Fibroblast of lung (primary cell): ENCODE measurements at places on chromosomes 12 and 14. TPM values are rescaled to one million over a fixed set of nuclear protein-coding genes. Genes with fewer than 3 reads are reported as not detected.

RHEBL1 gene
- 0.33 and 0.51 TPM in 2 replicates for total RNA-seq

KRT6B gene
- total RNA-seq = not detected in 2 replicates

NGB gene
- total RNA-seq = not detected in 2 replicates

TAMALIN gene
- 11.3 and 12.1 TPM in 2 replicates for total RNA-seq

ADAM21 gene
- 0.51 and 0.66 TPM in 2 replicates for total RNA-seq

PROX2 gene
- not detected in 2 replicates for total RNA-seq

CATSPERB gene
- total RNA-seq = under 0.01 TPM in 1 of 2 replicates, not detected in the other

AQP5 gene
- total RNA-seq = under 0.01 TPM in 1 of 2 replicates, not detected in the other

GPR132 gene
- total RNA-seq = 0.17 and 0.26 TPM in 2 replicates

CRACR2A gene
- total RNA-seq = 3.3 and 5.8 TPM in 2 replicates

RGS6 gene
- not detected in 2 replicates for total RNA-seq

FKBP4 gene
- 41.3 and 42.6 TPM in 2 replicates for total RNA-seq

ADGRD1 gene
- 7.3 and 13.4 TPM in 2 replicates for total RNA-seq

C1R gene
- total RNA-seq = 407 and 650 TPM in 2 replicates

- no peak for DNase-seq
These were observed 40.8 kb downstream of the MIS18BP1 start for GRCh38 chr14:45212231-45212630.

DNA sequence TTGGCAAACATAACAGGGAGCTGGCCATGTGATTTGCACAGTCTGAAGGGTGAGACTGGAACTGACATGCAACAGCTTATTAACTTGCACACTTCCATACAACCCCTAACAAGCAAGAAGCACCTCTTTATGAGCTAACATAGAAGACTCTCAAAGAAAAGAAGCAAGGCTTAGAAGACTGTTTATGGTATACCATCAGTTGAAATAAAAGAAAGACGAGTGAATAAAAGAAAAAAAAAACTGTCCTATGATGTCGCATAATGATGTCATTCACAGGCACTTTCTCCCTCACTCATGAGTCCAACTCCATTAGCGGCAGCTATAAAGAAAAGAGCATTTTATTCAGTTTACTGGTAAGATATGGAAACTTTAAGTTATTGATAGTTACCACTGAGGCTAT lies 3.3 kb upstream of the MDM1 start:
- no peak for DNase-seq

DNA sequence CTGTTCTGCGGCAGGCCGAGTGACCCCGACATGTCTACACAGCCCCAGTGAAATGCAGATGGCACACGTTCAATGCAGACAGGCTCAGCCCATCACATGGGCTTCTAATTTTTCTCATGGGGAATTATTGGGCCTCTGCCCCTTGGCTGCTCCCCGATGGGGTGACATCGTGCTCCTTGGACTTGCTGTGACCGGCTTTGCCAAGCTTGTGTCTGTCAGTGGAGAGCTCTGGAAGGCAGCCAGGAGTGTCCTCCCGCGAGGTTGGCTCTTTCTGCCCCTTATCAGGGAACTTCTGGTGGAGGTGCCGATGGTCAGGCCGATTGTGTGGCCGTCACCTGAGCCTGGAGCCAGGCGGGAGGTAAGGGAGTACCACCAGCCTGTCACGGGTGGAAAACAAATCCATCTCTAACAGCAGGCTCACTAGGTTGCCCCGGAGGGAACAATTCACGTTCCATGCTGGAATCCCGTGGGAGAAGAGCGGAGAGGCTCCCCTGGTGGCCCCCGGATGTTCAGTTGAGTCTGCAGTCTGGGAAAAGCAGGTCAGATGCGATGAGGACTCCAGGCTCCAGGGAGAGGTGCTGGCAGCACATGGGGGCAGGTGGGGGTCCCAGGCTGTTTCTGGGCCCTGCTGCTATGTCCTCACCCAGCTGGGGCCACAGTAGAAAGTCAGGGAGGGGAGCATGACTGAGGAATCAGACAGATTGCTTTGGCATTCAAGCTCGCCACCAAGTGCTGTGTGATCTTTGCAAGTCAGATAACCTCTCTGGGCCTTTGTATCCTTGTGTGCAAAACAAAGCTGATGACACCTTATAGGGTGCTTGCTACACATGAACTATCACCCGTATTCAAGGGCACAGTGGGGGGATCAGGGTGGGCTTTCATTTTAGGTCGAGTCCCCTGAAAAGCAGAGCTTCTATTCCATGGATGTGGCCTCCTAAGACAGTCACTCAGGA lies 43.2 kb upstream of the EML1 start:
- DNase-seq = no peak

DNA sequence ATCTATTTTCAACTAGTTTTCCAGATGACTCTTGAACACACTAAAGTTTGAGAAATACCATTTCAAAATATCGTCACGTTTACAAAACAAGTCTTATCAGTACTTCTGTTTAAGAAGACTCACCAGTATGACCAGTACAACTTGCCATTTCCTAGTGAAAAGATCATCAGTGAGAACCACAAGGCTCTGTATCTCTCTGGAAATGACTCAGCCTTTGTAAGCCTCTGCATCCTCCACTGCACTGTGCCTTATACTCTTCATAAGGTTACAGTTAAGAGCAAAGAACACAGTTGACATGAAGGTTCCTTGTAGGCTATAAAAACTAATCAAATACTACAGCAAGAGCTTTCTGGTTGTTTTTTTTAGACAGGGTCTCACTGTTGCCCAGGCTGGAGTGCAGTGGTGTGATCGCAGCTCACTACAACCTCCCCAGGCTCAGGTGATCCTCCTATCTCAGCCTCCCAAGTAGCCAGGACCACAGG lies 5.7 kb upstream of the VTI1B start:
- DNase-seq = peak; percentile 78

DNA sequence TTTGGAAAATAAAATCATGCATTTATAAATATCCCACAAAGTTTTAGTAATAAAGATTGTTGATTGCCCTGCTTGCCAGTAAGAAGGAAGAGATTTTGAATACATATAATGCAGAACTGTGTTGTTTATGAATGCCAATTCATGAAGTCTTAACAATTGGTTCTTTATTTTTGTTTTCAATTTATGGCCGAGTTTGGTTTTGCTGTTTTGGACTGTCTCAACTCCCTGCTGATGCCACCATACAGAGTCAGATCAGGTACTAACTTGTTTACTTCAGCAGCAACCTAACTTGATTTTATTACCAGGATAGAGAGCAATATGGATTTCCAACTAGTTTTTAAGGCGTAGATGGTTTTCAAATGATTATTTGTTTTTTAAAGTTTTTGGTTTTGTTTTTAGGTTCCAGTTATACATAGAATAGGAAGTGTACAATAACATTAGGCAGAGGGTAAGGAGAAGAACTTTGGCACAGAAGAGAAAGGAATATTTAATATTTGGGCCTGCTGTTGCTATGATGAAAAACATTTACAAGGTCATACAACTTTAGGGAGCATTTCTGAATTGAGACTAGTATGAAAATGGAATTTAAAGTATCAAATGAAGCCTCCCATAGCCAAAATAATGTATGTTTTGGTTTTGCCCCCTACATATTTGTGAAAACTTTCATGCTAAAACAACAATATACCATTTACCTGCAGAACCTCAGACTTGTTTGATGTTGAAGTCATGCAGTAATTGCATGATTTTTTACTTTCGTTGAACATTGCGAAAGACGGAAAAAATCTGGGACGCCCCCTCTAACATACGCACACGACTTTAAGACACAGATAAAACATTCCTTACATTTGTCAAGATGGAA lies 904 bp upstream of the FAM177A1 start:
- DNase-seq = no peak

GRCh38 chr14:23548351-23549318 lies 2.9 kb downstream of the ZFHX2 start:
- DNase-seq = peak; percentile 34

DNA sequence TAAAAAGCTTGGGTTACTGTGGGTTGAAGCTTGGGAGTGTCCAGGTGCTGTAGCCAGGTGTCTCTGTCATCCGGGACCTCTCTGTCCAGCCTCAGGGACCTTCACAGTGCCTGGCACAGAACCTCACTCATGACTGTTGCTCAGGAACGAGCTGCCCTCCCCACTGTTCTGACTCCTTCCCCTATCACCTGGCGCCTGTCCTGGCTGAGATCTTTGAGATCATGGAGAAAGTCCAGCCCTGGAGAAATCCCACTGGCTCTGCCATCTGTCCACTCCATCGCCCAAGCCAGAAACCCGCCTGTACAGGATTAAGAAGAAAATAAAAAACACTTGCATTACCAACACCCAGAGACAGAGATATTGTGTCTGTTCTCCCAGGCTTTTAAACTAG lies 53.5 kb downstream of the DGLUCY start:
- DNase-seq = no peak

DNA sequence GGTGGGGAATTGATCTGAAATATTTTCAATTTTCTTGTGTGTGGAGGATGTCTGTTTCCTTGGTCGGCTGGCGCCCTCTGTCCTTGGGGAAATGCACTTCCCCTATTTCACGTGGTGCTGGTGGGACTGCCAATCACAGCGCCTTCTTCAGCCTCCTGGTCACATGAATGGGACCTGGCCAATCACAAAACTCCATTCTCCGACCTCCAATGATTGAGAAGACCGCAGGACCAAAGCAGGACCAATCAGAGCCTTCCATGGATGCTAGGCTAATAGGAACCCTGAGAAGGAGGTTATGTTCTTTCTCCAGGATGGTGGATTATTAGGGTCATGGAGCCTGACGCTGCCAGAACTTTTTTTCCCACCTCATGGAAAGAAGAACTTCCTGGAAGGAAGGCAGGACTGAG lies 188.7 kb downstream of the TTC8 start:
- DNase-seq = no peak

GRCh38 chr14:24915958-24916595 lies 133.9 kb downstream of the STXBP6 start:
- DNase-seq = no peak

DNA sequence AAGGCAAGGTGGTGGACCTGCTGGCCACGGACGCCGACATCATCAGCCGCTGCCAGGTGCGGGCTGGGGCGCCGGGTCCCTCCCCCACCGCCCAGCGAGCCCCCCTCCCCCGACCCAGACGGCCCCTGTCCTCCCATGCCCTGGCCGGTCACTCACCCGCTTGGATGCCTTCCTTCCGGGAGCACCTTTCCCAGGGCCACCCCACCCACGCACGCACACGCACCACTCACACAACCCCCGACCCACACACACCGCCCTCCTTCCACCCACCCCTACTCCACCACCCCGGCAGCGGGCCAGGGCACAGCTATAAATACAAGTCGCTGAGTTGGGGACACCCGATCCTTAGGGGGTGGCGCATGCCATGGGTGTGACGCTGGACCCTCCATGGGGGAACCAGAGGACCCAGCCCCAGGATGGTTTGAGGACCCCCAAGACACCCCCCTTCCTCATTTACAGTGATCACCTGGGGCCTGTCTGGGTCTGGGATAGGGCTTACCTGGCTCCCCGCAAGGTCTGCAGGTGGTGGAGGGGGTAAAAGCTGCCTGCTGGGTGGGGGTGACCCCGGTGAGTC lies 465 bp downstream of the ADSS1 start:
- no peak for DNase-seq

DNA sequence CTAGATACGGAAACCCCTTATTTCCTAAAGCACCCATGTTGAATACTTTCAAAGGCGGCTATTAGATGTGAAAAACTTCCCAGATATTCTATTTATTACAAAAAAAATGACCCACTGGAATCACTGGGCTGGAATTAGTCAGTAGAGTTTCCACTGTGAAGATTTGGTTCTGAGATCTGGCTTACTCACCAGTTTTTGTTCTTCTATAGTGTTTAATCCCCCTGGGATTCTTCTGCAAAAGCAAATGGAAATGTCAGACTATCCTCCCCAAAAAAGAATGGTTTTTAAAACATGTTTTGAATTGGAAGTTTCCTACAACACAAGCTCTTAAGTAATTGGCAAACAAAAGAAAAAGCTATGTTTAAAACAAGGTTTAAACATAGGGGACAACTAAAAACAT lies 166.4 kb downstream of the STXBP6 start:
- DNase-seq = no peak

GRCh38 chr12:12551115-12551514 lies 11.5 kb downstream of the DUSP16 start:
- DNase-seq = no peak

- DNase-seq = no peak
These were observed 27.1 kb downstream of the VWF start for GRCh38 chr12:6097411-6097810.

- DNase-seq = no peak
These were observed 99.8 kb downstream of the METTL25 start for GRCh38 chr12:82458101-82458500.
